Activated CD4-positive, alpha-beta T cell treated with anti-CD3 and anti-CD28 coated beads, Interleukin-2, amount 10 ng/mL, durations not matched to agents 24 days and 14 days (primary cell): ENCODE measurements at places on chromosomes 3 and 15. TPM values are rescaled to one million over a fixed set of nuclear protein-coding genes. Genes with fewer than 3 reads are reported as not detected.

GRCh38 chr3:49415931-49416601 is 3.8 kb downstream of the TCTA start:
- DNase-seq: peak; percentile 88

Gene CYP19A1
- 0.09 and 0.35 TPM in 2 replicates for total RNA-seq

- DNase-seq: peak; percentile 25
Observed at GRCh38 chr3:112742934-112743333, 102.0 kb upstream of the CCDC80 start.

DNA sequence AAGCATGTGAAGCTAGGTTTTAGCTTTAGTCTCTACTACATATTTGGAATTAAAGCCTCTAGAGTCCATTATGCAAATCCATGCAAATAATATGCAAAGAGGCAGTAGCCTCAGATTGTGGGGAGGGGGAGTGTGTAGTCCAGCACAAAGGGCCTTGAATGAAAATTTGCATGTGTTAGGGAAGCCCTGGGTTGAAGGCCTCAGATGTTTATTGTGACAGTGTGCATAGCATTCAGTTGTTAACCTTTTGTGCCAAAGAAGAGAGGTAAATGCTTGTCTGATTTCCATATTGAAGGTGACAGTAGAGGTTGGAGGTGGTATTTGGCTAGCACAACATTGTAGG is 24.5 kb upstream of the BFSP2 start:
- DNase-seq: no peak

- no peak for DNase-seq
Observed at GRCh38 chr15:71348597-71348996, 233.3 kb downstream of the THSD4 start.

- no peak for DNase-seq
Observed at GRCh38 chr3:14647976-14648955, 3.3 kb upstream of the CCDC174 start.

GRCh38 chr3:134030379-134031347 is 938 bp upstream of the SLCO2A1 start:
- DNase-seq: no peak

Gene CHRM5
- total RNA-seq: not detected in 2 replicates

DNA sequence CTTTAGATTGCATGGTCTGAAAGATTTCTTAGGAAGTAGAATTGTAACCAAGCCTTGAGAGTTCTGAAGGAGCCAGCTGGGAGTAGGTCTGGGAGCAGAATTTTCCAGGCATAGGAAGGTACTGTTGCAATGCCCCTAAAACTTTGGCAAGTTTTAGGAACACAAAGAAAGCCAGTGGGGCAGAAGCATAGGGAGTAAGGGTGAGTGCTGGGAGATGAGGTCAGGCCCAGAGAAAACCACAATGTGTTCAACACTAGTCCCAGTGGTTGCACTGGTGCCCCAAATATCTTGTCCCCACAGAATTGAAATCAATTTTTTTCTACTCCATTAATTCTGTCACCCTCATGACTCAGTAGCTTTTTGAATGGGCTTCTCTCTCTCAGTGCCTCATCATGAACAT is 120.7 kb upstream of the GALNT15 start:
- DNase-seq: no peak

- DNase-seq: no peak
Observed at GRCh38 chr3:140216249-140216648, 281.3 kb downstream of the CLSTN2 start.

GRCh38 chr3:39386318-39386717 is 3.1 kb downstream of the SLC25A38 start:
- no peak for DNase-seq

Gene CSTA
- not detected in 2 replicates for total RNA-seq

DNA sequence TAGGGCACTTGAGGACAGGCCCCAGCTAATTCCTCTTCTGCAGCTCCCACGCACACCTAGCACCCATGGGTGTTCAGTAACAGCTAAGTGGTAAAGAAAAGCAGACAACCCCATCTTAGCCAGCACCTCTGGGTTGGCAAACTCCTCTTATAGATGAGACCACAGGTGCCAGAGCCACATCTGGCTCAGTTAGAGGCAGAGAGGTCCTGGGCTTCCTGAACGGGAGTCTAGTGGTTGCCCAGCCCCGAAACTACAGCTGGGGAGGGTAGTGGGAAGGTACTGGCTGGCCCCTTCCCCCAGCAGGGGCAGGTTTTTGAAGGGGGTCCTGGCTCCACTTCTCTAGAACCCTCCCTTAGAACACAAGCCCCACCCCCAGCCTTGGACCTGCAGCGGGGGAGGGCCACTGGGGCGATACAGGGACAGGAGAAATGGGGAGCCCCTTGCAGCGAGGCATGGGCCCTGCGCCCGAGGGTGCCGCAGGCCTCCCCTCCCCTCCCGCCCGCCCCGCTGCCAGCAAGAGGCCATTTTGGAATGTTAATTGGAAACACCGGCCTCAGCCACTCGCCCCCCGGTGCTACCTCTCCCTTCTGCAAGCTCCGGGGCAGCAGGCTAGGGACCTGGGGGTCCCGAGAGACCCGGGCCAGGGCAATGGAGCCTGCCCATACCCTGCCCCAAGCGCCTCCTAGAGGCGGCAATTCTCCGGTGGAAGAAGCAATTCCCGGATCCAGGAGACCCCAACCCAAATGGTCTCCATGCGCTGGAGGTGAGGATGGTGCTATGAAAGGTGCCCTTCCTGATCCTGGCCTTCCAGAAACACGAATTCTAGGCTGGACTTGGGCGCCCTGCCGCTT is 1.5 kb downstream of the DUSP7 start:
- peak; percentile 78 for DNase-seq

Gene DAZL
- total RNA-seq: 0.07 and 0.19 TPM in 2 replicates

Gene TUSC7
- total RNA-seq: not detected in 2 replicates
